Right renal pelvis (tissue), 4 donors: ENCODE measurements at places on chromosomes 4 and X.

- DNase-seq: no peak
These were observed 135.0 kb downstream of the AMMECR1 start for GRCh38 chrX:110182865-110183264.

DNA sequence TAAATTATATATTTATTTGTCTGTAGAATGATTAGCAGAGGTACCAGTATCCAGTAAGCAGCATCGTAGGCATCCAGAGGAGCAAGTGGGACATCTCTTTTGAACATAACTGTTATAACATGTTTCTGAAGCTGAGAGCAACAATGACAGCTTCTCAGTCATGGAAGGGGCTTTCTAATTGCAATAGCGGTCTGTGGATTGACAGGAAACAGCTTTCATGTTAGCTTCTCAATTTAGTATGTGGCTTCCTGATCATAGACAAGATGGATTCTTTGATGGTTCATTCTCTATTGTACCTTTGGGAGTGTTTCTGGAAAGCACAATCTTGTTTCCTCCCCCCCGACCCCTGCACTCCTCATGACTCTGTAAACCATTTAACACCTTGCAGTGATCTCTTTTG lies 434.6 kb upstream of the GNPDA2 start:
- no peak for DNase-seq

- DNase-seq: no peak
These were observed 57.1 kb upstream of the NKAP start for GRCh38 chrX:120000490-120001246.

- no peak for DNase-seq
These were observed 1742.8 kb downstream of the PCDH7 start for GRCh38 chr4:32462944-32463343.

DNA sequence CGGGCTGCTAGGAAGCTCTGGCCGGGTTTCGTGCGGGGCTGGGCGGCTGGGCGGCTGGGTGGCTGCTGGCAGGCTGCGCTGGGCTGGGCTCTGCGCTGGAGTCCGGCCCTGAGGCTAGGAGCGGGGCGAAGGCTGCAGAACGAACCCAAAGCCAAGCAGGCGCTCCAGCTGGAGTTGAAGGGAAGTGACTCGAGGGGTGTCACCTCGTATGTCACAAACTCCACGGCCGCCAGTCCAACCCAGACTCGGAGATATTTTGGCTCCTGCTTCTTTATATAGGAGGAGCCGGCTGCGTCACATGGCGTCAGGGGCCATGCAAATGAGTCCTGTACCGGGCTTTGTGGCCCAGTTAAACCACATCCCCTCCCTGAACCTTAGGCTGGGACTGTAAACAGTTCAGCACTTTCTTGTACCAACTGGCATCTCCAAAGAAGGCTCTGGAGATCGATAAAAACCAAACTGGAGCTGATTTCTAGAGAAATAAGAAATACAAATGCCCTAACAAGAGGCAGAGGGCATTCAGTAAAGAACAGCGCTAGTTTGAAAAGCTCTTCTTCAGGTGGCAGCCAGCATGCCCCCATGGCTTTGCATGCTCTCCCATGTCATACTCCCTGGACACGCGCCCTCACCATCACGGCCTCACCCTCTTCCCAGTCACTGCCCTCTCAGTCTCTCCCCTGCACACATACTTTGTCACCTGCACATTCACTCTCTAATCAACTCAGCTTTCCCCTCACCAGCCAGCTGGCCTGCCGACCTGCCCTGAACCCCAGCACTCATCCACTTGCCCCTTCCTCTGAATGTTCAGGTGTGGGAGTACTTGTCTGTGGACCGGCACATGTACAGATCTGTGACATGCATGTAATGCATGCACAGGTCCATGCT lies 58.5 kb downstream of the TSC22D3 start:
- no peak for DNase-seq

DNA sequence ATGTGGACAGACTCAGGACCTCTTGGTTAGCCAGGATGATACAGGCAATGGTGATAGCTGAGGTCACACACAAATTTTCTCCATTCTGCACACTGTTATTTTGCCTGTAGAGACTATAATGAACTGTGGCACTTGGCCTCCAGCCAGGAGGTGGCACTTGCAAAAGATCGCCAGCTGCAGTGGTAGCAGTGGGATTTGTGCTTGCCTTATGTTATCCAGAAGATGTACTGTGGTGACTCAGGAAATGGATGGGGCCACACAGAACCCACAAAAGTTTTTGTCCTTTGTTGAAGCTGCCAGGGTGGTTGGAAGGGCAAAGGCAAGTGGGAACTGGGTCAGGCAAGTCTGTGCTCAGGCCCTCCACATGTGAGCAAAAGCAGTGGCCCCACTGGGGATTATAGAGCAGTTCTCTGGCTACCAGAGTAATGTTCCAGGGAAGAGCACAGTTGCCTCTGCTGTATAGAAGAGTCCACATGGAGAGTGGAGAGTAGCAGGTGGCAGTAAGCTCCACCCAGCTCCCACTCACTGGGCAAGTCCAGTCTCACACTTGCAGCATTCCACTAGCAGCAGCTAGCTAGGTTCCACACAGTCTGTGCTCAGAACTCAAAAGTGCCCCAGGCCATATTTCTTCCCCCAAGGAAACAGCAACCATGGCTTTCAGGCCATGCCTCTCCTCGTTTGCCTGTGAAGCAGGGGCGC lies 5.9 kb upstream of the C4orf17 start:
- no peak for DNase-seq

DNA sequence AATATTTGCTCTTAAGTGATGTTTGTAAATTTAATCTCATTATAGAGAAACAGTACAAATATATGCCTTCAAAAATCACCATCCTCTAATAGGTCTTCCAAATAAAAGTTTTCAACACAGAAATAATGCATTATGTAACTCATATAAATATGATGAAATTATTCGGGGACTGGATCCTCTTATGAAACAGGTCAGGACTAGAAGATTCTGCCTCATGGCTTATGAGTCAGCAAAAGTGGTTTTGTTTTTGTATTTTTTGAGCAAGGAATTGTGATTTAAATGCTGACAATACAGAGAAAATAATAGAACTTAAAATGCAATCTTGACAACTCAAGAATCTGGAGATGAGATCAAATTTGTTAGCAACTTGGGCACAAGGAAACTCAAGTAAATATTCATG lies 179.7 kb upstream of the NDP start:
- DNase-seq: no peak

GRCh38 chr4:141680060-141680459 lies 43.7 kb downstream of the IL15 start:
- no peak for DNase-seq

DNA sequence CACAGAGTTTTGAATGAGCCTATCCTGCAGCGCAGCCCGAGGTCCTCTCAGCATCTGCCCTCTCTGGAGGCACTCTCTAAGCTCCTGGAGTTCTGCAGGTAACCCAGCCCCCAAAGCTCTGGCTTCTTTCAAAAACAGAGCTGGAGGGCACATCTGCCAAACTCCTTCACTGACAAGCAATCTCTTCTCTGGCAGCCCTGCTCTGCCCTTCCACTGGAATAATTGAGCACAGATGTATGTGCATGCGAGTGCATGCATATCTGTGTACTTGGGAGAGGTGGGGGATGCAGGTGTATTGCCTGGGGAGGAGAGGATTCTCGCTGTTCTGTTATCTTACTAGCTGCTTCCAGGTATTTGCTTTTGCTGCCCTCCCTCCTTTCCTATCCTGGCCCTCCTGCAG lies 22.2 kb upstream of the PLP1 start:
- no peak for DNase-seq

- peak; percentile 28 for DNase-seq
These were observed 312.2 kb upstream of the DIAPH2 start for GRCh38 chrX:96372313-96373046.

DNA sequence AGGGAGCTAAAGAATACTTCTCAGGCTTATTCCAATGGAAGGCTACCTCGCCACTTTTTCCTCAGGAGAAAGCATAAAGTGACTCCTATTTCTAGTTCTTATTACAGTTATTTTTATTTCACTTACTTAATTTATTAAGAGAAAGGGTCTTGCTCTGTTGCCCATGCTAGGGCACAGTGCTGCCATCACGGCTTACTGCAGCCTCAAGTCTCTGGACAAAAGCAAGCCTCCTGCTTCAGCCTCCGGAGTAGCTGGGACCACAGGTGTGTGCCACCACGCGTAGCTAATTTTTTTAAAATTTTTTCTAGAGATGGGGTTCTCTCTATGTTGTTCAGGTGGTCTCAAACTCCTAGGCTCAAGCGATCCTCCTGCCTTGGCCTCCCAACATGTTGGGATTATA lies 36.0 kb upstream of the CHRNA9 start:
- no peak for DNase-seq

GRCh38 chrX:40844471-40844870 lies 109.1 kb upstream of the MED14 start:
- no peak for DNase-seq

DNA sequence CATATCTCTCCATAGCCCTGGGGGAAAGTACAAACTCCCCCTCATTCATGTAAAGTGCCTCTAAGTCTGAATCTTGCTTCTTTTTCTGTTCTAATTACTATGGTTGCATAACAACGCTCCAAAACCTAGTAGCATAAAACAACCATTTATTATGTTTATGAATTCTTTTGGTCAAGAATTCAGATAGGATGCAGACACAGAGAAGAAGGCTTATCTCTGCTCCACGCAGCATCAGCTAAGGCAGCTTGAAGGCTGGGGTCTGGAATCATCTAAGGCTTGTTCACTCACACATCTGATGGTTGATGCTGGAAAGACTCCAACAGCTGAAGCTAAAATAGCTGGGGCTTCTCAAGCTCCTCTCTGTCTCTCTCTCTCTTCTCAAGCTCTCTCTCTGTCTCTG lies 564.5 kb downstream of the ZNF674 start:
- DNase-seq: no peak
